IPS DF 6.9 (cell line): ENCODE measurements at places on chromosomes 5 and 9.
A peak's percentile ranks its signal among the peaks of the same experiment; 100 is the strongest.

DNA sequence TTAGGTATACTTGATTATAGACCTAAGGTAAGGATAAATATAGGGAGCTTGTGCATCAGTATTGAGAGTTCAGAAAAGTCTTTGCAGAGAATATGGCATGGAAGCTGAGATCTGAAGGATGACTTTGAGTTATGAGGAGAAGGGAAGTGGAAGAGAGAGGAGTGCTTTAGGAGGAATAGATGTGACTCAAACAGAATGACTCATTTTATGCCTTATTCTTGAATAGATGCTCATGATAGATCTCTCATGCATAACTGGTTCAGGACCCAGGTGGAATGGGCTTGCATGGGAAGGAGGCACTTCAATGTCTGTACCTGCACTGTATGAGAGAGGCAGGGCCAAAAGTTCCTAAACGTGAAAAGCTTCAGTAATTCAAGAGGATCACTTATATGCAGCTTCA lies 103.3 kb downstream of the CWC27 start:
- no peak for DNase-seq

- DNase-seq, result no peak
Measured at GRCh38 chr5:37133939-37134338, 115.2 kb downstream of the CPLANE1 start.

GRCh38 chr9:22088053-22088716 lies 79.1 kb upstream of the CDKN2B start:
- no peak for DNase-seq

DNA sequence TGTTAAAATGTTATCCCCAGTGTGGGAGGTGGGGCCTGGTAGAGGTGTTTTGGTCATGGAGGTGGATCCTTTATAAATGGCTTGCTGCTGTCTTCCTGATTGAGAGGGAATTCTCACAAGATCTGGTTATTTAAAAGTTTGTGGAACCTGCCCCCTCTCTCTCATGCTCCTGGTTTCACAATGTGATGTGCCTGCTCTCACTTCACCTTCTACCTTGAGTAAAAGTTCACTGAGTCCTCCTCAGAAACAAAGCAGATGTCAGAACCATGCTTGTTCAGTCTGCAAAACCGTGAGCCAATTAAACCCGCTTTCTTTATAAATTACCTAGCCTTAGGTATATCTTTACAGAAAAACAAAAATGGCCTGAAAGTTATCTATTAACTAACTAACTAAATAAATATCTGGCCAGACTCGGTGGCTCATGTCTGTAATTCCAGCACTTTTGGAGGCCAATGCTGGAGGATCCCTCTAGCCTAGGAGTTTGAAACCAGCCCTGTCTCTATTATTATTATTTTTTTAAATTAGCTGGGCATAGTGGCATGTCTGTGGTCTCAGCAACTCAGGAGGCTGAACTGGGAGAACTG lies 1067.4 kb downstream of the CDH9 start:
- DNase-seq, result no peak

DNA sequence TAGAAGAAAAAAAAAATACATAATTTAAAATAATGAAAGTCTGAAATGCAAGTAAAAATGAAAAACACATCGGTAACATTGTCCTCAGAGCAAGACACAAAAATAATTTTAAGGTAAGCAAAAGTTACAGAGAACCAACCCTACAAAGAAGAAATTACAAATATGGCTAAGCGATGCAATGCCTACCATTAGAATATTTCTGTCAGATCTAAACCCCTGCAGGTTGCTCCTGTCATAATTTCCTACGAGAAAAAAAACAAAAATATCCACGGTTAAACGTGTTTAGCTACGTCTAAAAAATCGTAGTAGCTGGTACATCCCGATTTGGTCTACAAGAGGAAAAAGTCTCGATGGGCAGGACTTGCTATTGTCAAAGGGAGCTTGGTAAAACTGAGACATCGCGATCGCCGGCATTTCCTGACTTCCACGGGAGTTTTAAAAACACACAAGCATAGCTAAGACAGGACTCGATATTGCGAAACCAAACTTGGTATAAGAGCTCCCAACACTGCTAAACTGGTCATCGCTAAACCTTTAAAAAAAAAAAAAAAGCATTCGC lies 1.1 kb upstream of the ANXA2R start:
- no peak for DNase-seq

DNA sequence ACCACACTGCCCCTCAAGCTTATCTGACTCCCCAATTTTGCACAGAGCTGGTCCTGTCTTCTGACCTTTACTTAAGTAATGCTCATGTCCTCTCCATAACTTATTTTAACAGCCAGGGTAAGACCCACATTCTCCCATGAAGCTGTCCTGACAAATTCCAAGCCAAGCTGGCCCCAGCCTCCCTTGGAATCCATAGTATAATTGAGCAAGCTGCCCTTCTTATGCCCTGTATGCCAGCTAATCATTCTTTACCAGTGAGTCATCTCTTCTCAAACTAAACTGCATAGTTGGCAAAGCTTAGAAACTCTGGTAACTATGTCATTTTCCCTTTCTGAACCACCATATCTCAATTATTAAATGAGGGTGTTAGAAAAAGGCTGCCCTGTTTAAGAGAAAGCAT lies 92.4 kb downstream of the NFIB start:
- no peak for DNase-seq

GRCh38 chr9:103707181-103707580 lies 386.9 kb upstream of the SMC2 start:
- no peak for DNase-seq

- DNase-seq, result peak; percentile 92
Measured at GRCh38 chr9:34651876-34652601, at the start of gene IL11RA. Gene IL11RA, plus strand, starts transcription at chr9:34652185. Its CDS starts 3,033 bp downstream, at chr9:34655218.

DNA sequence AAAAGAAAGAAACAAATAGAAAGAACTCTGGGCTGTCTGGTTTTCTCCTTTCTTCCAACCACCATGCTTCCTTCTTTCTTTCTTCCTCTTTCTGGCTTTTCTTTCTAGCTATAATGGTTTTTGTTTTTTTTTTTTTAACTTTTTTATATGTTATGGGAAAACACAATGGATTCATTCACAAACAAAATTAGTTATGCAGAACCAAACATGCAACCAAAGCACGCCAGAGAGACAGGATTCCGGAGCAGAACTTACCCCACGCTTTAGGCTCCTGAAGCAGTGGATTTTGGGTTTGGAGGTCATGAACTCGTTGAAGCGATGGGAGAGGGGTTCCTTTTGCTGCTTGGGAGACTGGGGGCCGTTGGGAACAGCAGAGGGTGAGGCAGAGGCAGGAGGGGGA lies 88.3 kb downstream of the USP20 start:
- DNase-seq, result no peak

DNA sequence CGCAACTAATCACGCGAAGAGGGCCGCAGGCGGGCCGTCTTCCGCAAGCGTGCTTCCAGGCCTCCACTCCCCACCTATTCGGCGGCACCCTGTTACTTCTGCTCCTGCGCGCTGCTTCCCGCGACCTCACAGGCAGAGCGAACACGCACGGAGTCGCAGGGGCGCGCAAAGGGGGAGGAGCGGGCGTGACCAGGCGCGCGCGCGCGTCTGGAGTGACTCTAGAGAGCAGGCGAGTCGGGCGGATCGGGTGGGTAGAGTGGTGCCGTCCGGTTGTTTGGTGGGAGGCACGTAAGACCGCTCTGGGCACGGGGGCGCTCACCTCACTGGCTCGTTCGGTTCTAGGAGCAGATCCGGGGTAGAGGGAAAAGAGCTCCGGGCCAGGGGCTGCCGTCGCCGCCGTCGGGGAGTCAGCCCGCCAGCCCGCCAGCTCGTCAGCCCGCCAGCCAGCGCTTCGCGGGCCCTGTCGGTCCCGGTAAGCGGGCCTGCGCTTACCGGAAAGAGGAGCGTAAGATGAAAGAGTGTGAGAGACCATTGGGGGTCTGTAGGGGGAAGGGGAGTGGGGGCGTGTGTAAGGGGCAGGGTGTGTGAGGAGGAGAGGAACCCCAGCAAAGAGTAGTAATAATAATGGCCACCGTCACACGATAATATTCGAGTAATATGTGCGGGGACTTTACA lies at the start of gene CNOT8:
Gene CNOT8 (plus strand): TSS at position 331 of the 675 bp plus-strand sequence. CDS start 4,652 bp downstream, outside the sequence.
- peak; percentile 89 for DNase-seq

GRCh38 chr5:33319151-33319550 lies 121.6 kb upstream of the TARS1 start:
- DNase-seq, result no peak

DNA sequence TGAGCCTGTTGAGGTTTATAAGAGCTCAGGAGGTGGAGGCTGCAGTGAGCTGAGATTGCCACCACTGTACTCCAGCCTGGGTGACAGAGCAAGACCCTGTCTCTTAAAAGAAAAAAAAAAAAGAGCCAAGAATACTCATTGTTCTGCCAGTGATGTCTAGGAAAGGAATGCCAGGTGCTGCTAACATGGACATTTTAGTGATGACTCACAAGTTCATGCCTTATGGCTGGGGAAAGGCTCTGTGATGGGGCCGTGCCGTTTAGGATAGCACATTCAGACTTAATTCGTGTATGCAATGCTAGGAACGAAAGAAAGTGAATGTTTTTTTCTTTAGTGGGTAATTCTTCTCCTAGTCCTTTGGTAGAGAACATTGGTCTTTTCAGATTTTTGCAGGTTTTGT lies 134.2 kb downstream of the ARHGAP26 start:
- no peak for DNase-seq

- no peak for DNase-seq
Measured at GRCh38 chr5:160245506-160246086, 16.3 kb downstream of the FABP6 start.

GRCh38 chr9:86507212-86507630 lies 153.0 kb upstream of the TUT7 start:
- no peak for DNase-seq

DNA sequence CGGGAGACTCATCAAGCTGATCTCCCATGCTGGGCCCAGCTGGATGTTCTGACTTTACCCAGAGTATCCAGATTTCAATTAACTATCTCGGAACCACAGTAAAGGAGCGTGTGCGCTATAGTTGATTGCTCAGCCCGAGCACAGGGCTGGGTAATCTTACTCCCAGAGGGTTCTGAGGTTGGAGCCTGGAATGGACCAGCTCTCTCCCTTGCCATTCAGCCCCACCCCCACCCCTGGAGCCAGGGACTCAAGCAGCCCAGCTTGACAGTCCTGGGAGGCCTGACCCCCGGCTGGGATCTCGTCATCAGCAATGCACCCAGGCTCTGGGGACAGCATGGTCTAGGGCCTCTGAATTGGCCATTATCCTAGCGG lies 23.7 kb upstream of the PTGES start:
- no peak for DNase-seq

GRCh38 chr9:35349287-35349990 lies 140.5 kb upstream of the RUSC2 start:
- DNase-seq, result no peak

- no peak for DNase-seq
Measured at GRCh38 chr5:1118231-1118698, 6.4 kb upstream of the SLC12A7 start.

DNA sequence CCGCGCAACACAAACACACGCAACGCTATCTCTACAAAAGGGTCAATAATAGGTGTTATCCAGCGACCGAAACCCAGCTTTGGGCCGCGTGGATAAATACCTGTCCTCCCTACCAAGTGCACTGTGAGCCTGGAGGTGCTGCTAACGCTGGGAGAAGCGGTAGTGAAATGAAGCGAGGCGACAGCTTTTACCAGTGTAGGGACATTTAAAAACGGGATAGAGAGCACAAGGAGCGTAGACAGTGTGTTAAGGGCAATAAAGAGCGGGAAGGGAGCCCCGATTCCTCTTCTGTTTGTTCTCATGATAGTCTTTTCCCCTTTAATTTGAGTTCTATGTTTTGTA lies 421 bp upstream of the DEPDC1B start:
- DNase-seq, result no peak

DNA sequence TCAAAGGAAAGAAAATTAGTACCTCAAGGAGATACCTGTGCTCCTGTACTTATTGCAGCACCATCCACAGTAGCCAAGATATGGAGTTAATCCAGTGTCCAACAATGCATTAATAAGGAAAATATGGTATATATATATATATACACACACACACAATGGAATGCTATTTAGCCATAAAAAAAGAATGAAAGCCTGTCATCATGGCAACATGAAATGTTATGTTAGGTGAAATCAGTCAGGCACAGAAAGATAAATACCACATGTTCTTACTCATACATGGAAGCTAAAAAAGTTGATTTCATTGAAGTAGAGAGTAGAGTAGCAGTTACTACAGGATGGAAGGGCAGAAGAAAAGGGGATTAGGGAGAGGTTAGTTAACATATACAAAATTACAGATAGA lies 601.5 kb downstream of the ANXA1 start:
- DNase-seq, result no peak

- DNase-seq, result no peak
Measured at GRCh38 chr5:173114536-173114935, 29.8 kb upstream of the BNIP1 start.

DNA sequence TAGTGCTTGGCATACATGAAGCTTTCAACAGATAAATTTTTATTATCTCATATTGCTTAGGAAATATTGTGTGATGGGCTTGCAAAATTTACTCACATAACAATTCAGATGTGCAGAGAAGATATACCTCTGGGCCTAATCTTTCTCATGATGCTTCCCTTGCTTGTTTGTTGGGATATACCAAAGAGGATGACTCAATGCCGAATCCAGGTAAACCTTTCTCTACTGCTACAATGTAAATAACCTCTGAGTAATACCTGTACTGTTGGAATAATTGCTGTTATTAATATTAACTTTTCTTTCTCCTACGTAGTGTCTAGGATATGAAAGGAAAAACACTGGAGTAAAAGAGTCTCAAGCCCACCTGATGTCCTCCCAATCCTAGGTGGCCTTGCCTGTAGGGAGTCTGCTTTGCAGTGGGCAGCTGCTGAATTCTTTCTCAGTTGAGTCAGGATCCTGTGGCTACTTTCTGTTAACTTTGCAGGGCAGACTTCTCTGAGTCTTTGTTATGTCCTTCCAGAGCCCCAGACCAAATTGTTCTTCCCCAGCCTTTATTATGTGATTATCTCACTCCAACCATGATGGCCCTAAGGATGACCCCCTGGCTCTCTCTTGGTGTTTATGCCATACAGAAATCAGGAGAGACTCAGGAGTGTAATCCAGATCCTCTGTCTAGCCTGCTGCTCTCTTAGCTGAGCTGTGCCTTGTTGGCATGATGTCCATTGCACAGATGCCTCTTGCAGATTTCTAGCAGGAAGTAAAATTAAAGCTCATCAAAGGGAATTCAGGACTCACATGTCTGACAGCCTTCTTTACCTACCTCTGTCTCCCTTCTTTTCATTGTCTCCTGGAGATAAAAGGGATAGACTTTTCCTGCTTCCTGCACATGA lies 208.1 kb downstream of the SNX18 start:
- DNase-seq, result no peak

DNA sequence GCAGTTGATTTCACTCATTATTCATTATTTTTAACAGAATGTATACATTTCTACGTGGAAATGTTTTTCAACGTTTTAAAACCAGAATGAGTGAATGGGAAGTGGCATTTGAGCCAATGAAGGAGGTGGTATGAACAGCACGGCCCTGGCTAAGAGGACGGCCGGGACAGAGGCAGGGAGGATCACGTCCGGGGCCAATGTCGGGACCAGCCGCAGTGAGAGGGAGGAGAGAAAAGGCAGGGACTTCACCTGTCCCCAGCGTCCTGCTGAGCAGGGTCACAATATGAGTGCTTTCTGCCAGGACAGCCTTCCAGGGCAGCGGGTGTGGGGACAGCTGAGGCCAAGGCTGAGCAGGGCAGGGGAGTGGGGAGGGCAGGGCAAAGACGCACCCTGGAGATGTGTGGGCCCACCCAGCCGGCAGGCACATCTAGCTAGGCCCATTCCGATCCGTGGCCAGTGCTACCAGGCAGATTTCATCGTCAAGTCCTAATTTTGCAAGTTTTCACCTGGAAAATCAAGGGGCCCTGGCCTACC lies 148.0 kb upstream of the PHYKPL start:
- no peak for DNase-seq

GRCh38 chr5:158990979-158991775 lies 108.5 kb downstream of the EBF1 start:
- no peak for DNase-seq
